ENCODE measurements at places on chromosomes 12 and 14.
A peak's percentile ranks its signal among the peaks of the same experiment; 100 is the strongest.

- DNase-seq: no peak
These were observed 142.8 kb upstream of the TMCC3 start for GRCh38 chr12:94793191-94793595.

- DNase-seq: peak; percentile 68
These were observed 811 bp upstream of the FBRSL1 start for GRCh38 chr12:132489078-132489601.

DNA sequence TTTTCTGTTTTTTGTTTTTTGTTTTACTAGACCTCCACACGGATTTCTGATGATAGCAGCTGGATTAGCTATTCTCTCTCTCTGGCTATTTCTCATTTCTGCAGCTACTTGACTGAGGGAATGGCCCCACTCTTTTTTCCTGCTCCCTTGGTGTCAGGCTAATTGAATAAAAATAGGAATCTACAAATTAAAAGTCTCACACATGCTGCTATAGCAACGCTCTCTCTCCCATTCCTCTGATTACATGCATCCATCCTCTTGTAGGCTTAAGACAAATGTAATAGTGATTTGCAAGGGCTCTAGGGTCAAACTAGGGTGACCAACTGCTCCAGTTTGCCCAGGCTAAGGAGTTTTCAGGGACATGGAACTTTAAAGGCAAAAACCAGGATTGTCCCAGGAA lies 221.8 kb downstream of the PHLDA1 start:
- DNase-seq: no peak

- peak; percentile 75 for DNase-seq
These were observed at the start of gene SMARCD1 for GRCh38 chr12:50084775-50085614. Gene SMARCD1, plus strand, starts transcription at chr12:50085342. Its CDS starts 28 bp downstream, at chr12:50085370.

DNA sequence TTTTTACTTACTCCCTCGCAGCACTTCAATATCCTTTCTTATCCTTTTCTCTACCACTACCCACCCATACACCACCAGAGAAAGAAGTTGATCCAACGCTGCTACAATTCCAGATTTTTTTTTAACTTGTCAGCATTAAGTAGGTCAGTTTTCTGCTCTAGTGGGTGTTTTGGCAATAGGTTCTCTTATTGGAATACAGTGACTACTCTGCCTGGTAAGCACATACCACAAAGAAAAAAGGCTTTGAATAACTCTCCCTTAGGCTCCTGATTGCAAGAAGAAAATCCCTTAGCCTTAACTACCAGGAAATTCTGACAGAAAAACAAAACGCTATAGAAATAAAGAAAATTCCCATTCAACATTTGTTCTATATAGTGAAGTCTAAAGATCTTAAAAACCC lies 72.0 kb downstream of the NUMB start:
- no peak for DNase-seq

DNA sequence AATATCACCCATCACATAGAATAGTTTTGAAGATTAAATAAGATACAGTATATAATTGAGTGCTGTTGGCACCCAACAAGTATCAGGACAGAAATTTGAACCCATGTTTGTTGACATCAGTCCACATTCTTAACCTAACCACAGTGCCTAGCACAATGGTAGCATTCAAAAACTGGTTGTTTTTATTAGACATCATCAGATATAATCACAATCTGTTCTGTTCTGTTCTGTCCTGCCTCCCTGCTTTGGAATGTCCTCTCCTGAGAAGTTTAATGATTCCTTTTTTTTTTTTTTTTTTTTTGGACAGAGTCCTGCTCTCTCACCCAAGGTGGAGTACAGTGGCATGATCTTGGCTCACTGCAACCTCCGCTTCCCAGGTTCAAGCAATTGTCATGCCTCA lies 476.6 kb downstream of the RMST start:
- no peak for DNase-seq

GRCh38 chr12:64452559-64453329 lies 824 bp downstream of the TBK1 start:
- no peak for DNase-seq

- DNase-seq: no peak
These were observed 68.2 kb downstream of the E2F7 start for GRCh38 chr12:76997011-76997780.

DNA sequence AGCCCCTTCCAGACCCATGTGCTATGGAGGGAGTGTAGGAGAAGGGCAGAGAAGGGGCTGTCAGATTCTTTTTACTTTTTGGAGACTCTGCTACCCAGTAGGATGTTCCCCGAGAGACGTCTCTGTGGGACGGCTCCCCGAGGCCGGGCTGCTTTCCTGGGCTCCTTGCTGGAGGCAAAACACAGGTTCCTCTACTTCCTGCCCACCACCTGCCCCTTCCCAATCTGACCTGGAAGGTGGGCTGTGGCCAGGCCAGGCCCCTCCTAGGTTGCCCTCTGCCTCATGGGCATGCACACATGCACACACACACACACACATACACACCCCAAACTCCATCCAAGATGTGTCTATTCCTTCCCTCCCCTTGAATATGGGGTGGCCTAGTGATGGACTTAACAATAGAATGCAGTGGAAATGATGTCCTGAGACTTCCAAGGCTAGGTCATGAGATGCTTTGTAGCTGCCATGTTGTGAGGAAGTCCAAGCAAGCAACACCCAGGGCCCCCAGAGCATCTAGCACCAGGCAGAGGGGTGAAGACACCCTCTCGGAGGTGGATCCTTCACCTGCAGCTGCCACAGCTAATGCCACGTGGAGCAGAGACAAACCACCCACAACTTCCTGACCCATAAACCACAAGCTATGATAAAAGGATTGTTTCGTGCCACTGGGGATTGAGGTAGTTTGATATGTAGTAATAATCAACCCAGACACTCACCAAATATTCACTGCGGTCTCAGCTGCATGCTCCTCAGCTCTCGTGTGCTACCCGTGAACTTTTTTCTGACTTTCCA lies 1.6 kb upstream of the ASB2 start:
- peak; percentile 82 for DNase-seq

GRCh38 chr12:92540782-92541423 lies 161.9 kb upstream of the PLEKHG7 start:
- no peak for DNase-seq

DNA sequence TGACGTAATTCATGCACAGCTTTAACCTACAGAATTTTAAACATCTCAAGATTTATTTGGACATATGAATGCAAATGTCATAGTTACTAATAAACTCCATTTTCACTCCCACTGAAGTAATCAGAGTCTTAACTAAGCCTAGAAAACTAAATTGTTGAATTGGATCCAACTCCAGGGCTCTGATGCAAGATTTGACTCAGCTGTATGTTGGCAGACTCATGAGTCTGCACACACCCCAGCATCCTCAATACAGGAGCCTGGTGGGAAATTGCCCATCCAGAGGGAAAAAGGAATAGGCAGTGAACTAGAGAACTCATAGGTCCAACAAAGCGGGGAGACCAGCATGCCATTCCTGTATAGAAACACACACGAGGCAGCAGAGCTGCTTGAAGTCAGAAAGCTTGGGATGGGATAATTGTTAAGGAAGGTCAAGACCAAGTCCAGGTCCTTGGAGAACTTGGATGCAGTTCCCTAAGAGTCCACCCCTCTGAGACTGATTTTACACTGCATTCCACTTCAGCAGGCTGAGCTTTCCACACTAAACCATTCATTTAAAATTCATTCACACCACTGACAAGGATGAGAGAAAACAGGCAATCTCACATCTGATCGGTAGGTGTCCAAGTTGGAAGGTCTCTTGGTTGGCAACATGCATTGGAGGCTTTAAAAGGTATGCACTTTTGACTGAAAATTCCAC lies 14.4 kb downstream of the TMTC1 start:
- no peak for DNase-seq

DNA sequence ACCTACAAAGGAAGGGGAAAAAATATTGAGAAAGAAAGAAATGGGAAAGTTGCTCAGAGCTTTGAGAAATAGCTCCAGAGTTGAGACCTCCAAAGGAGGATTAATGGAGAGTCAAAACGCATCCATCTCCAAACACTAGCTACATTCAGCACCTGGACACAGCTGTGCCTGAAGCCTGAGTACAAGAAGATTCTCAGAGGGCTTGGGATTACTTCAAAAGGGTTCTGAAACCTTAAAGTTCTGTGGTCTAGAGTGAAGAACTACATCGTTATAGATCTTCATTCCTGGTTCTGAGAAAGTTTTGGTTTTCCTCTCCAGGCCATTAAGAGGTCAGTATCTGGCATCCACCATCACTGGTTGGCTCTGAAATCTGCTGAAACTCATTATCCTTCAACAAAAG lies 10.5 kb upstream of the TMED10 start:
- no peak for DNase-seq

GRCh38 chr12:121116318-121117225 lies 16.1 kb upstream of the P2RX7 start:
- no peak for DNase-seq

DNA sequence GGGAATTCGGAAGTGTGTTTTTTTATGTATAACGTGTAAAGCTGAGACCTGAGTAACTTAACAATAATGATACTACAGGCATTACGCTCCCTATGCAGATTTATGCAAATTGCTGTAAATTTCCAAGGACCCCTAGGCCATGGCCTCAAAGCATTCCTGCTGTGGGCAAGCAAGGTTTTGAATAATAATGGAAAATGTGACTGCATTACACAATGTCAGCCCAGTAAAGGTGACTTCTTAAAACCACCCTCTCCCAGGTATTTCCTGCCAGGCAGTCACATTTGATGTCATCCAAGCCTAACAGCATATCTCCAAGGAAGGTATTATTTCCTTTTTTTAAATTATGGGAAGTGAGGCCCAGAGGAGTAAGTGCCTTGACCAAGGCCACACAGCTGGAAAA lies 621.0 kb downstream of the BCL11B start:
- no peak for DNase-seq

GRCh38 chr12:22118238-22118790 lies 72.3 kb downstream of the CMAS start:
- no peak for DNase-seq

DNA sequence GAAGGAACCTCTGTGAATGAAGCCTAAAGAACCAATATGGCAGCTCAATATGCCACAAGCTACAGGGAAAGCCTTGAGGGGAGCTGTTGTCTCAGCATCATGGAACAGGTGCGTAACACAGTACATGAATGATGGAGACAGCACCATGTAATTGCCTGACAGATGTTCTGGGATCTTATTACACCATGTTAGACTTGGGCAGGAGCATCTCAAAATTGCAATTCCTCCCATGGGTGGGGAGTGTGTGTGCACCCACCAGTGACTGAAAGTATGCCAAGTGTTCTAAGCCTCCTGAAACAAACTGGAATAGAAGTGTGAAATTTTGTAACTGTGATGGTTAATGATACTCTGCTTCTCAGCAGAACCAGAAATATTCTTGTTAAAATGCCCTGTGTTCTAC lies 151.0 kb upstream of the SRRM4 start:
- no peak for DNase-seq

GRCh38 chr14:103071544-103072251 lies 12.3 kb upstream of the LBHD2 start:
- no peak for DNase-seq

- no peak for DNase-seq
These were observed 388.7 kb downstream of the NUAK1 start for GRCh38 chr12:105750096-105750495.

DNA sequence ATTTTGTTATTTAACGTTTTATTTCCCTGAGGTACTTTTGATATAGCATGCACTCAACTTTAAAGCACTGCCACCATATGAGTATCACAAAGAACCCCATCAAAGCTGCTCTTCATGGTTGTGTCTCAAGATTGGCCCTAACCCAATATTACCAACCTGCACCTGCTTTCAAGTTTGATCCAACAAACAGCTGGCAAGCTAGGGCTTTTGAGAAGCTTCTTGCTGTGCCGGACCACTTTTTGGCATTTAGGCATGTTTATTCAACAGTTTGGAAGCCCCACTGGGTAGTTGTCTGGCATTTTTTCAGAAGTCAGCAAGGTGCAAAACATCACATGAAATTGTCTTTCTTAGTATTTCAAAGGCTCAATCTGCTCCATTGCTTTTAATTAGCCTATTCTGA lies 137.2 kb upstream of the PLEKHA5 start:
- DNase-seq: no peak

DNA sequence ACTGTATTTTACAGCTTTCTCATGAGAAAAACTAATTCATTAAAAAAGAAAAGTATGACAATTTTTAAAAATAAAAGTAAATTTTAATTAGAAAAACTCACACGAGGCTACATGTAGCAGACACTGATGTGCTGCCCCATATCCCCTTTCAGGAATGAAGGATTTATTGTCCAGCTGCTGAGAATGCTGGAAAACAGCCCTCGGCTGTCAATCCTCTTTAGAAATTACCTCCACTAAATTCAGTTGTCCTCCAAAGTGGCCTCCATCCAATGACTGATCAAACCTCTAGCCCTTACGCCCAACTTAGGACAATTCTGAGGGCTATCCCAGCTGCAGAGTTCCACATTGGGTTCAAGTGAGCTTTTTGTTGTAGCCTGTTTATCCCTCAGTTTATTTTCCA lies 29.8 kb upstream of the AP4S1 start:
- DNase-seq: no peak

DNA sequence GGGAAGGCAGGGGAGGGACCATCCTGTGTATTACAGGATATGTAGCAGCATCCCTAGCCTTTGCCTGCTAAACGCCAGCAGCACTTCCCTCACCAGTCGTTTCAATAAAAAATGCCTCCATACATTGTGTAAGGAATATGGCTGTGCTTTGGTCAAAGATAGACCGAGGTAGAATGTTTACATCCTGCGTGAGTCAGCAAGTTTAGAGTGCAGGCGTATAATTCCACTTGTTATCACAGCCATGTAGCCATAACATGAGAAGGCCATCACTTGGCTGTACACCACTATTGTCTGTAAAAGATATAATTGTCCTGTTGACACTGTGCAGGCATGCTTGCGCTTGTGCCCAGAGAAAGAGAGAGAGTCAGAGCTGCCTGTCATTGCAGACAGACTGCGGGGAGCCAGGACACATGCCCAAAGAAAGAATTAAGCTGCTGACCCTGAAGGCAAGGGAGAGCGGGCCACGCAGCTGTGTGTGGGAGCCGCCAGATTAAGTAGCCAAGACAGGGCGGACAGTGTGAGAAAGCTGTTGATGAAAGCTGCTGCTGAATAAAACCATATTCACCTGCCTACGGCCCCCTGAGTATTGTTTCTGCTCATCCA lies 68.4 kb downstream of the CRACR2A start:
- DNase-seq: no peak

- no peak for DNase-seq
These were observed 11.3 kb downstream of the DDX51 start for GRCh38 chr12:132132609-132133430.

DNA sequence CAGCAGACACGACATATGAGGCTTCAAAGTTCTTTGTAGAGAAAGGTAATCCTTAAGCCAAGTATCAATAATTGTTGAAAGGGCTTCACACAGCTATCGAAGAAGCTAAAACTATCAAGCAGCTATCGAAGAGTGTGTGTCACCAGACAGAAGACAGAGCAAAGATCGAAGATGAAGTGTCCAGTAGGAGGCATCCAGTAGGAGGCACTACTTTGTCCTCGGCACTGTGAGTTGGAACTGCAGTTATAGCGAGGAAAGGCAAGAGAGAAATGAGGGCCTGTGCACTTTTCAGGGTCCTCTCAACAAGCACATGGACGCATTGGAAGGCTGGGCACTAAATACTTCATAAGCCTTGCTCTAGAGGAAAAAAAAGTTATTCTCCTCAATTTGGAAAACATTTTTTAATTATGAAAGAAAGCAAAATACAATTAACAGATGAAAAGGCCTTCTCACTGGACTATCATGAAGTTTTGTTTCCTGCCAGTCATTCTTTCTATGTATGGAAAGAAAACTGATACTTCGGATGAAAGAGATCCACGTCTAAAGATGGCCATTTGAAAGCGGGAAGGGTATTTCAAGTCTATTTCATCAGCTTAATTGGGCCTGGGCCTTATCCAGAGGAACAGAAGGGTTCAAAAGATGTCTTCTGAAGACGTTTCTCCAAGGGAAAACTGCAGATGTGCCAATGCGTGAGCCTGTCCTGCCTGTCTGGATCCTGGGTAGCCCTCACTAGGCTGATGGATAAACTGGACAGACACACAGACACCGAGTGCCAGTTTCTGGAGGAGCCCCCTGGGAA lies 174.5 kb downstream of the CALM1 start:
- no peak for DNase-seq

Measured in CD8-positive, alpha-beta memory T cell (primary cell).